ENCODE measurements at places on chromosomes 5 and 9.
A peak's percentile ranks its signal among the peaks of the same experiment; 100 is the strongest.

DNA sequence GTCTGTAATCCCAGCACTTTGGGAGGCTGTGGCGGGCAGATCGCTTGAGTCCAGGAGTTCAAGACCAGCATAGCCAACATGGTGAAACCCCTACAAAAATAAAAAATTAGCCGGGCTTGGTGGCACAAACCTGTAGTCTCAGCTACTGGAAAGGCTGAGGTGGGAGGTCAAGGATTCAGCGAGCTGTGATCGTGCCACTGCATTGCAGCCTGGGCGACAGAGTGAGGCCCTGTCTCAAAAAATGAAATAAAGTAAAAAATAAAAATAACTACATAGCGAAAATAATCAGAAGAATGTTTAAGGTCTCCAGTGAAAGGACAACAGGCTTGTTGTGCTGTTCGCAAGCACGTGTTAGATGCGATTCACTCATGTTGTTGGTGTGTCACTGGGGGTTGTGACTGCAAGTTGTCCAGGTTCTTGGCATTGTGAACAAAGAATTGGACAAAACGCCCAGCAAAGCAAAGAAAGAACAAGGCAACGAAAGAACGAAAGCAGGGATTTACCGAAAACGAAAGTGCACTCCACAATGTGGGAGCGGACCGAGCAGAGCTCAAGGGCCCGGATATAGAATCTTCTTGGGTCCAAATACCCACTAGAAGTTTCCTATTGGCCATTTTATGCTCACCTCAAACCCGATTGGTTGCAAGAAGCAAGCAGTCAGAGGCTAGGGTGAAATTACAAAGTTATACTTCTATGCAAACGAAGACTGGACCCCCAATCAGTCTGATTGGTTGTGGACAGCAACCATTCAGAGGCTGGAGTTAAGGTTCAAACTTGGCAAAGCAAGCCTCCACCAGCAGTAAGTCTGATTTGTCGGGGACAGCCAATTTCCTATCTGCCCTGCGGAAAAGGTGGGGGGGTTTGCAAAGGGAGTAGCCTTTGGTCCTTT lies 844 bp upstream of the MCCC2 start:
- no peak for DNase-seq

- no peak for DNase-seq
These were observed 356.0 kb upstream of the ISL1 start for GRCh38 chr5:51027271-51027670.

GRCh38 chr5:92923885-92924284 lies 657.1 kb downstream of the NR2F1-AS1 start:
- DNase-seq: no peak

DNA sequence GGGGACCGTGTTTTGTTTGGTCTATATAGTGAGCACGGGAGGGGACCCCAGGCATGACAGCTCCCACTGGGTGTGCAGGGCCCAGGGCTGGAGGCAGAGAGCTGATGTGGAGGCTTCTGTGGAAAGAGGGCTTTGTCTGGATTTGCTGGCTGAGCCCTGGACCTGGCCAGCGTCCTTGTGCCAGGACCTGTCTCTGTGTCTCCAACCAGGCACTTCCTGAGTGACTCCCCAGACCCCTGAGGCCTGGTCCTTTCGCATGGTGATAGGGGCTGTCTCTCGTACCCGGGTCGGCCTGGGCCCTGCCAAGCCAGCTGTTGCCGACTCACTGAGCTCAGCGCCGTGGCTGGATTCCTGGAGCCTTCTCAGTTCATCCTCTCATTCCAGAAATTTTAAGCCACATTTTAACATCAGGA lies 77.6 kb downstream of the ADAMTS2 start:
- peak; percentile 60 for DNase-seq

GRCh38 chr5:167602067-167602466 lies 689.4 kb upstream of the WWC1 start:
- DNase-seq: no peak

DNA sequence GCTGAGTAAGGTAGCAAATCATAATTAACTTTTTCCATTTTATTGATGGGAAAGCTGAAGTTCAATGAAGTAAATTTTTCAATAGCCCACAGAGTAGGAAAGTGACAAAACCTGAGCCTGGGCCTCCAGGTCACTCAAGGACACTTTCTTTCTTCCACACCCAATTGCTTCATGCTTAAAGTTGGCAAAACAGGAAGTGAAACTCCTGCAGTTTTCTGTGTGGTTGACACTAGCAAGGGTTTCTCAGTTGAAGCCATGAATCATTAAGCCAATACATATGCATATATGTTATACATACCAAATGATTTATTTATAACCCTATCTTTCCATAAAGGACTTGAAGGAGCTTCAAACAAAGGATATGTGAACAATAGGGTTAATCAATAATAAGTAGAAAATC lies 13.9 kb downstream of the TLR4 start:
- DNase-seq: no peak

GRCh38 chr9:14347406-14348122 lies 33.6 kb upstream of the NFIB start:
- no peak for DNase-seq

GRCh38 chr5:36481454-36482120 lies 124.8 kb upstream of the SLC1A3 start:
- DNase-seq: no peak

GRCh38 chr9:27371382-27371781 lies 74.4 kb upstream of the EQTN start:
- DNase-seq: no peak

DNA sequence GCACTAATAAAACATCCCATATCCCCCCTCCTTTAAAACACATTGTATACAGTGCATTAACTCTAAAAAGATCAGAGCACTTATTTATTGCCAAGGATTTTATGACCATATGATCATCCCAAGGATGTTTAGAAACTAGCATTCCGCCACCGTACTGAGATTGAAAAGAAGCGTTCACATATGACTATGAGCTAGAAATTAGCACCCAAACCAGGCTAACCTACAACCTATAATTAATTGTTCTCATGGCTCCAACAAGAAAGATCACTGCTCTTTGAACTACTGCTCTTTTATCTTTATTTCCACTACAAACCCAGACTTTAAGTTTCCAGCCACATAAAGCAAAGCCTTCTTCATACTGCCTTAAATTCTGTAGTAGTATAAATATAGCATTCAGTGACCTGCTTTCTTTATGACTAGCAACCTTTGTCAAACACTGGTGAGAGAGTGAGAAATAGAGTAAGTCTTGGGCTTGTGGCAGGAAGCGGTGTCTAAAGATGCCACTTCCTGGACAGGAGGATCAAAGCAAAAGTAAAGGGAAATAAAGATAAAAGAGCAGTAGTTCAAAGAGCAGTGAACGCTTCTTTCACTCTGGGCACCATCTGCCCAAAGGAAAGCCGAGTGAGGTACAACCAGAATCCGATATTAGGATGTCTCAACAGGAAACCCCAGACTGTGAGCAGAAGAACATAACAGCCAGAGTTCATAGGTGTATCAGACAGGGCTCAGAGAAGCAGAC lies 151.1 kb upstream of the ERCC6L2 start:
- DNase-seq: no peak

DNA sequence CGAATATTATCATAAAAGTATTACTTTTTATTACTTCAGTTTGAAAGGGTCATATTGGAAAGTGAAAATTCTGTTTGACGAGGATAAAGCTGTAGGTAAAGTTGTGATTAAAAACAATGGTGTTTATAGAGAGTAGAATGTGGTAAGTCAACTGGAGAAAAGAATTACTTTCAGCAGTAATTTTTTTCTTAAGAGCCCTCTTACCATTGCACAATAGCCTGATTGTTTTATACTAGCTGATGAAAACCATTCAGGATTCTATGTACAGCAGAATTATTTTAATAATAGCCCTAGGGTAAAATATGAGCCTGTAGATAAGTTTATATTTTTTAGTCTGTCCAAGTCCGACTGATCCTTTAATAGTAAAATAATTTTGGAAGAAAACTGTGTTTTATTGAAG lies 16.6 kb downstream of the CDC42SE2 start:
- DNase-seq: no peak

DNA sequence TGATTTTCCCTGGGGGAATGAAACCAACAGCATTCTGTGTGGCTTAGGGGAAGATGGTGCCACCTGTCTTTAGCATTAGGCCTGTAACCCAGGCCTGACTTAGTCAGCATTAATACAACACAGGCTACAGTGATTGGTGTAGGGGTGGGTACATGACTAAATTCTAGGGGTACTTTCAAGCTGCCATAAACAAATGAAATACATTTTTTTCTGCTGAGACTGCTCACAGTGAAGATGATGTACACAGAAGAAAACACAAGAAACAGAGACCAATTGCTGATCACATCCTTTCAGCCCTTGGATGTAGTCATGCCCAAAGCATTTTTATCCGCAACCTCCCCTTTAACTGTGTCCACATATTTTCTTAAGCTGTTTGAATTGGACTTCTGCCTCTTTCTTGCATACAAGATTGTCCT lies 527.2 kb downstream of the KCTD16 start:
- DNase-seq: no peak

DNA sequence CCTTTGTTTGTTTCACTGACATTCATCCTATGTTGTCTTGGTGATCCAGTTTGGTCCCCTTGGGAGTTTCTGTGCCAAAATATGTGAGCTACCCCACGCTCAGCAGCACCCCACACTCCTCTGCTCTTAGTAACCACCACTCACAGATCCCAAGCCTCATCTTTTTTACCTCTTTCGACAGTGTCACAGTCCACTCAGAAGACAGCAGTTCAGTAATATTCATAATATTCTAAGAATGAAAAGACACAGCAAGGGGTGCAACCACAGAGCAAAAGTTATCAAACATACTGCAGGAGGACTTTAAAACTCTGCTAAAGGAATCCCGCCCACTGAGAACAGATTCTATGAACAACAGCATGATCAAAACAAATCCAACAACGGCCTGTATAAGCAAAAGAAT lies 28.2 kb downstream of the RNF130 start:
- DNase-seq: no peak

DNA sequence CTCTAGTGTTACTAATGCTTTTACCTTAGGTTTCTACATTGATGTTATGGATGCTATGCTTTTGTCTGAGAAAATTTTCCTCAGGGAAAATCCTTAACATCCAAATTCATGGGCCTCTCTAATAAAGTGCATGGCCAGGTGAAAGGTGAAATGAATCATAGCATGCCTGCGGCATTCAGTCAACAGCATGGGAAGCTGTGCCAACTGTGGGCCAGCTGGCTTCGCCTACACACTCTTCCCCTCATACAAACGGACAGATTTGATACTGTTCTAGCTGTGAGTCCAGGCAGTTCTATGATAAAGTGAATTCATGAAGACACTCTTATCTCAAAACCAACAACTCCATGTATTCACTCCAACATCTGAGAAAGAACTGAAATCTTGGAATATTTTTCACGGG lies 374.1 kb downstream of the PLK2 start:
- DNase-seq: no peak

GRCh38 chr9:71647094-71647591 lies 121.2 kb downstream of the CEMIP2 start:
- DNase-seq: peak; percentile 88
